ENCODE measurements at places on chromosomes 2 and 18.

DNA sequence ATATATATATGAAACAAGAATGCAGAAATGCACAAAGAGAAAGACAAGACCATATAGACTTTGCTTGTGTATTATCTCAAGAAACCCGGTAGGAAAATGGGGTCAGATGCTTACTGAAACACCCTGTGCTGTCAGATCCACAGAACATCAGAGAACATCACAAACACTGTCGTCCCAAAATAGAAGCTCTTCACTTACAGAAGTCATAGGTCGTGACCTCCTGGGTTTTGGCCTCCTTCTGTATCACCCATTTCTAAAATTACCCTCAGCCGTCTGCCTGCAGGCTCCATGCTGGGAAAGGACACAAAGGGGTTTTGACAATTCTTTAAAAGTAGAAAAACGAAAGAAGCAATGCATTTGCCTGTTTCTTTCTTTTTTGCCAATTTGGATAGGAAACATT, 137.9 kb downstream of the PAX3 start:
- DNase-seq, result no peak

- DNase-seq, result peak; percentile 35
Observed at GRCh38 chr2:11872247-11872947, 126.0 kb downstream of the LPIN1 start.

- no peak for DNase-seq
Observed at GRCh38 chr2:216370961-216371712, 1.1 kb downstream of the MARCHF4 start.

DNA sequence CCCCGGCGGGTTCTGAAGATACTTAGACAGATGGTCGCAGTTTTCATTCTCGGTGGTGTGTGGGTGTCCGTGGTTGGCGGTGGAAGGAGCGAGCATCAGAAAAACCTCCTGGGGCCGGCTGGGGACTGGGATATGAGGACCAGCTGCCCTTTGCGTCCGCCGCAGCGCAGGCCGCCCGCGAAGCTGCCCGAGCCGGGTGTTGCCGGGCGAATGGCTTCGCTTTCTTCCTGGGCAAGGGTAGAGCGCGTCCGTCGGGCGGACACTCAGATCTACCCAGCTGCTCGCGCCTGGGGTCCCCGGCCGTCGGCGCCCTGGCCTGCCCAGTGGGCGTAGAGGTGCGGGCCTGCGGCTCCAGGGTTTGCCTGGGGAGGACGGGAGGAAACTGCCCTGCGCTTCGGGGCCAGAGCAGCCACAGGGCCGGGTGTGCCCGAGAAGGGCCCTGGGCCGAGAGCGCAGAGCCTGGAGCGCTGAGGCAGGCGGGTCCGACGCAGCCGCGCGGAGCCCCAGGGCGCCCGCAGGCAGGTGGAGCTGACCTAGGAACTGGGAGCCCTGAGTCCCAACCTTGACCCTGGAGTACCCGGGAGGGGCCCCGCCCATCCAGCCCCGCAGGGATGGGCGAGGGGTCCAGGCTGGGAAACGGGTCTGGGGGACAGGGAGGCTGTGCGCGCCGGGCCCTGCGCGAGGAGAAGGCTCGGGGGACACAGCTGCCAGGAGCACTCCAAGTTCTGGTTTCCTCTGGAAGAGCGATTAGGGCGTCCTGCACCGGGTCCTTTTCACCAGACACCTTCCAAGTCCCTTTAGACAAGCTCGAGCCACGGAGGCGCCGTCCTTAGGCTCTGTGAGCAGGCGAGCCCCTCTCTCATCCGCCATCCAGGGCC, 1.3 kb downstream of the TWIST2 start:
- no peak for DNase-seq

DNA sequence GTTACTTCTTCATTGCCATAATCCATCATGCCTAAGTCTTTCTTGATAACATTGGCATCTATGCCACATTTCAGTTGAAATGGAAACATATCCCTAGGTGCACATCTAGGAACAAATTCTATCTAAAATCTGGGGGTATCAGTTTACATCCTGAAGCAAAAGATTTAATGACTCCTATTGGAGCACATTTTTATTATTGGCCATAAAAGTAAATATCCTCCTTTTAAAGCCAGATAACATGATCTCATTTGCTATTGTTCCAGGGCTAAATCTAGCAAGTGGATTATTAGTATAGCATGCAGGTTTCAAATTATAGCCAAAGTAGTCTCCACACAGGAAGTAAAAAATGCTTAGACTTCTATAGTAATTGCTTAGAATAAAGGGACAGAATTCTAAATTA, 193.2 kb downstream of the CDH2 start:
- DNase-seq, result no peak

GRCh38 chr2:239025951-239026461, 178.1 kb downstream of the TWIST2 start:
- no peak for DNase-seq

DNA sequence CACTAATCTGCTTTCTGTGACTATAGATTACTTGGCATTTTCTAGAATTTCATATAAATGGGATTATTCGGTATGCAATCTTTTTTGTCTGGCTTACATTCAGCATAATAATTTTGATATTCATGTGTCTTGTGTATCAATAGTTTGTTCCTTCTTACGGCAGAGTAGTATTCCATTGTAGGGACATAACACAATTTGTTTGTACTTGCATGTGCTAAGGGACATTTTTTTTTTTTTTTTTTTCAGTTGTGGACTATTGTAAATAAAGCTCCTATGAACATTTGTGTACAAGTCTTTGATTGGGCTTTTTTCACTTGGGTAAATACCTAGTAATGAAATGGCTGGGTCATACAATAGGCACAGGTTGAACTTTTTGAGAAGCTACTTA, 45.1 kb downstream of the ARL5A start:
- DNase-seq, result no peak

GRCh38 chr2:10558281-10559030, 110.3 kb upstream of the ODC1 start:
- DNase-seq, result no peak

GRCh38 chr2:43191947-43192516, 34.4 kb downstream of the ZFP36L2 start:
- no peak for DNase-seq

DNA sequence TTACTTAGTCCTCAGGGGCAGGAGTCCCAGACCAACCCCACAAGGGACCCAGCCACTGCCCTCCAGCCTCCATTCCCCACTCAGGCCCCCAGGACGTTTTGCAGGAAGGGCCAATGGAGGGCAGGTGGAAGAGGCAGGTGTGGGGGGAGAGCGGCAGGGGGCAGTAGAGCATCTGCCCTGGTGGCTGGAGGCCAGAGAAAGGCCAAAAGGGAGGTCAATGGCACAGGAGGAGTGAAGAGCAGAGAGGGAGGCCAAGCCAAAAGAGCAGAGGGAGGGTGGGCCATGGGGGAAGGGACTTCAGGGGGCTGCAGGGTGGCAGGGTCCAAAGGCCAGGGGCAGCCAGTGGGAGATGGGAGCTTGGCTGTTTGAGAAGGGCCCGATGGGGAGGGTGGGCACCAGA, 17.3 kb upstream of the GPR55 start:
- DNase-seq, result no peak

DNA sequence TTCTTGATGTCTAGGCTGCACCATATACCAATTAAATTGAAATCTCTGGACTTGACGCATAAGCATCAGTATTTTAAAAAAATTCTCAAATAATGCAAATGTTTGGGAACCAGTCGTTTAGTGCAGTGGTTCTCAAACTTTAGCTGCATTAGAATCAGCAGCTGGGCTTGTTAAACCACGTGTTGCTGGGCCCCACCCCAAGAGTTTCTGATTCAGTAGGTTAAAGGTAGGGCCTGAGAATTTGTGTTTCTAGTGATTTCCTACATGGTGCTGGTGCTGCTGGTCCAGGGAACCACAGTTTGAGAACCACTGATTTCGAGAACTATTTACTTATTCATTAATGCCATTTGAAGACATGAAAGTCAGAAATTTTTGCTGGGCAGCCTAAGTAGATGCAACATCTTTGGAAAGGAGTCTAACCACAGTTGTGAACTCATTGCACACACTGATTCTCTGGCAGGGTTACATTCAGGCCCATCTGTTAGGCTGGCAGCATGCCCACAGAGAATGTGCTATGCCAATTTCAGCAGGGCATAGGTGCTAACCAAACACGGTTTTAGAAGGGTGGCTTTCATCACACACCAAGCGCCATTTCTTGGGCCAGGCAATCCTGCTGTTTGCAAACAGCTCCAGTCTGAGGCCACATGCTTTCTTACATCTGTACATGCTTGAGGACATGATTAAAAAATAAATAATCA, 26.4 kb upstream of the ATP5MC3 start:
- DNase-seq, result no peak

GRCh38 chr2:101036562-101036961, 34.5 kb downstream of the RPL31 start:
- peak; percentile 33 for DNase-seq

DNA sequence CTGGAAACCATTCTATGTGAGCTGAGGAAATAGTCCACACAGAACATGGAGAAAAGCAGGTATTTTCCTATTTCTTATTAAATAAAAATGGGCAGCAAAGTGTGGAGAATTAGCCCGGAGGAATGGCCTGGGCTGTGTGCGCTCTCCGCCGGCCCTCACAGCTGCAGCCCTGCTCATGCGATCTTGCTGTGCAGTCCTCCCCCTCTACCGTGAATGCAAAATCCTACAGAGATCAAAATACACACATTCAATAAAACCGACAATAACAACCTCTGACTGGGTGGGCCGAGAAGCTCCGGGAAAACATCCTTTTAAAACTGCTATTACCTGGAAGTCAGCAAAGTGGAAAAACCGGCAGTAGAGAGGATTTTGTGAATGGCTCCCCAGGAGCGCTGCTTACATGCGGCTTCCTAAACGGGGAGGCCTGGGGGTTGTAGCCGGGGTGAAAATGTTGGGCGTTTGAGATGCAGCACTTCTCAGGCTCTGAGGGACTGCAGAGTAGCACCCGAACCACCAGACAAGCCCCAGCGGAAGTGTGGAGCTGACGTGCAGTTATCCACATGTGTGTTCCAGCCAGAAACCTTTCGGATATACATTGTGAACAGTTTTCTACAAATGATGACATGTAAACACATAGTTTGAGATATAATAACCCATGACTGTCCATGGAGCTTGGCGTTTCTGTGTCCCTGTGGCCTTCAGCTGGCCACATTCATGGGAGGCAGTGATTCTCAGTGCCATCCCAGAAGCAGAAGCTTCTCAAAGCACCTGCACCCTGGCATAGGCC, 94.2 kb upstream of the ALKAL2 start:
- DNase-seq, result no peak

- no peak for DNase-seq
Observed at GRCh38 chr2:240992572-240993291, 5.7 kb upstream of the SNED1 start.
